ENCODE measurements at places on chromosomes 7 and 10. TPM values are rescaled to one million over a fixed set of nuclear protein-coding genes. Genes with fewer than 3 reads are reported as not detected.

GRCh38 chr10:103168438-103168837 is 24.6 kb downstream of the NT5C2 start:
- no peaks in the 10 kb centered on the region for H3K27me3 ChIP-seq
- H3K36me3 ChIP-seq, result peaks cover 36% of the 10 kb centered on the region
- DNase-seq, result no peak
- no peak overlapping the region for H3K4me3 ChIP-seq

DNA sequence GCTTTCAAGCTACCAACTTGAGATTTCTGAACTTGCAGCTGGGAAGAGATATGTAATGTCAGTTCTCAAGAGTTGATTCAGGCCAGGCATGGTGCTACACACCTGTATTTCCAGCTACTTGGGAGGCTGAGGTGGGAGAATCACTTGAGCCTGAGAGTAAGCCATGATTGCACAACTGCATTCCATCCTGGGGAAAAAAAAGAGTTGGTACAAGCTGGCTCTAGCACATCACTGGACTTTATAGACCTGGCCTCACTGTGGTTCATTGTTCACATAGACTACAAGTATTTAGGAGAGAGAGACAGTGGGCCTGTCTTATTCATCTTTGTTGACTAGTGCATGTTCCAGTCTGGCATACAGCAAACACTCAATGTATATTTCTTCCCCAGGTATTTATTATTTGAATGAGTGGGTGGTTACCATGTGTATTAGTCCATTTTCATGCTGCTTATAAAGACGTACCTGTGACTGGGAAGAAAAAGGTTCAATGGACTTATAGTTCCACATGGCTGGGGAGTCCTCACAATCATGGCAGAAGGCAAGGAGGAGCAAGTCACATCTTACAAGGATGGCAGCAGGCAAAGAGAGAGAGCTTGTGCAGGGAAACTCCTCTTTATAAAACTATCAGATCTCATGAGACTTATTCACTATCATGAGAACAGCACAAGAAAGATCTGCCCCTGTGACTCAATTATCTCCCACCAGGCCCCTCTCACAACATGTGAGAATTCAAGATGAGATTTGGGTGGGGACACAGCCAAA is 176.5 kb downstream of the PFKFB3 start:
- H3K27me3 ChIP-seq, result no peaks in the 10 kb centered on the region
- H3K27ac ChIP-seq, result no peak overlapping the region
- H3K36me3 ChIP-seq, result peaks cover 44% of the 10 kb centered on the region
- H3K4me3 ChIP-seq, result no peak overlapping the region
- H3K4me1 ChIP-seq, result peaks cover 16% of the 10 kb centered on the region
- DNase-seq, result no peak

DNA sequence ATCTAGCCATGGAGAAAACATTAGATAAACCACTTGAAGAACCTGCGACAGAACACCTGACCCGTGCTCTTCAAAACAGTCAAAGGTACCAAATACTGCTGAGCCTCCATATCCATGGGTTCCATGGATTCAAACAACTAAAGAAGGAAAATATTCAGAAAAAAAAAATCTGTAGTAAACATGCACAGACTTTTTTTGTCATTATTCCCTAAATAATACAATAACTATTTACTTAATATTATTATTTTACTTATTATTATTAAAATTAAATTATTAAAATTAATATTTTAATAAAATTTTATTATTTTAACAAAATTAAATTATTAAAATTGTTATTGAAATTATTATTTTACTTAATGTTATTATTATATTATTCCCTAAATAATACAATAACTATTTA is 101.0 kb upstream of the PDE1C start:
- H3K27me3 ChIP-seq, result no peaks in the 10 kb centered on the region
- H3K4me3 ChIP-seq, result no peak overlapping the region
- DNase-seq, result no peak
- no peaks in the 10 kb centered on the region for H3K36me3 ChIP-seq
- no peak overlapping the region for H3K27ac ChIP-seq

DNA sequence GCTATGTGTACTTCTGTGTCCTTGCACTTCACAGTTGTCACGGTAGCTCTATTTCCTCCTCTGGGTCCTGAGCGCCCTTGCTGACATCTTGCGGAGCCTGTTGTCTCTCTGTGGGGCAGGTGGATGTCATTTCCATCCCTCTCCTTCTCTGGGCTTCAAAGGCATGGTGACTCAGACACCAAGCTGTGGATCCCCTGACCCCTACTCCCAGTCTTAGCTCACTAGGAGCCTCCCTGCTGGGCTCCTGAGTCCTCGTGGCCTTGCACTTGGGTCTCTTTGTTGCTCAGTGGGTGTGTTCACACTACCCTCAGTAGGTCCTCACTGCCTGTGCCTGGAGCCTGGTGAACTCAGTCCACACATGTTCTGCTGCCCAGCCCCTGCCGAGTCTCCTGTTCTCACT is 100.3 kb upstream of the PAX2 start:
- no peaks in the 10 kb centered on the region for H3K4me1 ChIP-seq
- H3K4me3 ChIP-seq, result no peak overlapping the region
- H3K27ac ChIP-seq, result no peak overlapping the region
- DNase-seq, result no peak

GRCh38 chr7:65371468-65371867 is 2.2 kb upstream of the ZNF92 start:
- no peaks in the 10 kb centered on the region for H3K27me3 ChIP-seq
- H3K4me3 ChIP-seq, result no peak overlapping the region
- H3K36me3 ChIP-seq, result peaks cover 18% of the 10 kb centered on the region
- no peak for DNase-seq
- no peak overlapping the region for H3K27ac ChIP-seq

GRCh38 chr10:25666276-25666675 is 267.8 kb upstream of the MYO3A start:
- H3K27me3 ChIP-seq, result no peaks in the 10 kb centered on the region
- H3K4me1 ChIP-seq, result no peaks in the 10 kb centered on the region
- no peak overlapping the region for H3K4me3 ChIP-seq
- no peaks in the 10 kb centered on the region for H3K36me3 ChIP-seq

GRCh38 chr10:103829838-103830465 is 25.4 kb downstream of the SH3PXD2A start:
- no peak overlapping the region for H3K4me3 ChIP-seq
- H3K27ac ChIP-seq, result no peak overlapping the region
- no peaks in the 10 kb centered on the region for H3K36me3 ChIP-seq
- no peak for DNase-seq
- H3K27me3 ChIP-seq, result peaks cover 14% of the 10 kb centered on the region
- no peaks in the 10 kb centered on the region for H3K4me1 ChIP-seq

ZNF518A gene
- total RNA-seq, result 16.2 TPM

MCU gene
- 14.5 TPM for total RNA-seq

DNA sequence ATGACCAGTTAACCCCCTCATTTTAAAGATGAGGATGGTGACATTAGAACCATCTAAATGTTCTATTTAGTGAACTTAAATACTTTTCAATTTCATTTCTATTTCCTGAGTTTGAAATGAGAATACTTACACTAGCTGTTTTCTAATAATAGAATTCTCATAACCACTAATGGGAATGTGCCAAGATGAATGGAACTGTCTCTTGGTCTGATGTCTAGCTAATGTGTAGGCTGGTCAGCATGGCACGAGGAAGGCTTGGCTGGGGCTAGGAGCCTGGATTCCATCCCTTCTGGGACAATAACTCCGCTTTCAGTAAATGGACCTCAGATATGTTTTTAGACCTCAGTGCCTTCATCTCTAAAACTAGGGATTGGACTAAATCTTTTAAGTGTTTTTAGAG is 185.8 kb upstream of the NRP1 start:
- no peaks in the 10 kb centered on the region for H3K4me1 ChIP-seq
- peaks cover 14% of the 10 kb centered on the region for H3K27me3 ChIP-seq
- no peak for DNase-seq
- H3K4me3 ChIP-seq, result no peak overlapping the region

- peaks cover 15% of the 10 kb centered on the region for H3K27me3 ChIP-seq
- peaks cover 5% of the 10 kb centered on the region for H3K4me1 ChIP-seq
- H3K4me3 ChIP-seq, result no peak overlapping the region
These were observed 29.9 kb downstream of the CYTH3 start for GRCh38 chr7:6242561-6242960.

DNA sequence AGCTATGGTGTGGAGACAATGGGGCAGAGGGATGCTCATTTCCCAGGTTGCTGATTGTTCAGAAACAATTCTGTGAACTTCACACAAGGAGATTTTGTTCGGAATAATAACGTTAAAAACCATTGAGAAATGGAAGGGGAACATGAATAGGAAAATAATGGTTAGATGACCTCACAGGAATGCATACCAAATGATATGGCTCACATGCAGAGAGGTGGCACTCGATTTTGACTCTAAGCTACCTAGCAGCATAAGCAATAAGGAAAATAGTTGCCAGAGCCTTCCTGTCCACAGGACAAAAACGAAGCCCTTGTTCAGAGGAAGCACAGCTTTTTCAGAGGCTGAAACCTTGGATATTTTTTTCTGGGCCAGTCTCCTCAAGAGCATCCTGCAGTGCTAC is 293.1 kb downstream of the ZEB1 start:
- H3K27me3 ChIP-seq, result peaks cover 38% of the 10 kb centered on the region
- H3K36me3 ChIP-seq, result no peaks in the 10 kb centered on the region
- DNase-seq, result no peak

CPA5 gene
- not detected for total RNA-seq

GRCh38 chr10:131065673-131066305 is 245.7 kb downstream of the TCERG1L start:
- no peaks in the 10 kb centered on the region for H3K4me1 ChIP-seq
- no peaks in the 10 kb centered on the region for H3K27me3 ChIP-seq
- H3K27ac ChIP-seq, result no peak overlapping the region
- no peaks in the 10 kb centered on the region for H3K36me3 ChIP-seq

- H3K4me3 ChIP-seq, result no peak overlapping the region
- no peak for DNase-seq
- no peaks in the 10 kb centered on the region for H3K4me1 ChIP-seq
- peaks cover 14% of the 10 kb centered on the region for H3K27me3 ChIP-seq
- no peaks in the 10 kb centered on the region for H3K36me3 ChIP-seq
- no peak overlapping the region for H3K27ac ChIP-seq
These were observed 5.5 kb downstream of the FOXL3 start for GRCh38 chr7:295155-296154.

DNA sequence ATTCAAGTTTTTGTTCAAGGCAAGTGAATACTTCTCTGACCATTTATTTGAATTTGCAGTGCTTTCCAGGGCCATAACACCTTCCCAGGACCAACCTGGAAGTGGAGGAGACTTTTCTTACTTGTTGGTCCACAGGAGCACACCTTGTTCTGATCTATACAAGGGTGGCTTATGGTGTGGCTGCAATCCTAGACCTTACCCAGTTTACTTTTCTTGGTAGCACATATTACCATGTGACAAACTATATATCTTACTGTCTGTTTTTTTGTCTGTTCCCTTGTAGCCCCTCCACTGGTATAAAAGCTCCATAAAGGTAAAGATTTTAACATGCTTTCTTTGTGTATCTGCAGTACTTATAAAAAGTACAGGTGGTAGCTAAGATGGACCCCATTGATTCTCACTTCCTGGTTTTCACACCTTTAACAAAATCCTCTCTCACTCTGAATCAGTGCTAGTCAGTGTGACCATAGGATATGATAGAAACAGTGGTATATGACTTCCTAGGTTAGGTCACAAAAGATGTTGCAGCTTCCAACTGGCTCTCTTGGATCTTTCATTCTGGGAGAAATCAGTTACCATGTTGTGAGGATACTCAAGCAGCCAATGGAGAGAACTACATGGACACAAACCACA is 5.6 kb upstream of the ASB4 start:
- no peaks in the 10 kb centered on the region for H3K36me3 ChIP-seq
- H3K27me3 ChIP-seq, result peaks cover 8% of the 10 kb centered on the region
- no peaks in the 10 kb centered on the region for H3K4me1 ChIP-seq
- no peak for DNase-seq
- H3K27ac ChIP-seq, result no peak overlapping the region
- H3K4me3 ChIP-seq, result no peak overlapping the region

PRRT4 gene
- total RNA-seq, result not detected

DNA sequence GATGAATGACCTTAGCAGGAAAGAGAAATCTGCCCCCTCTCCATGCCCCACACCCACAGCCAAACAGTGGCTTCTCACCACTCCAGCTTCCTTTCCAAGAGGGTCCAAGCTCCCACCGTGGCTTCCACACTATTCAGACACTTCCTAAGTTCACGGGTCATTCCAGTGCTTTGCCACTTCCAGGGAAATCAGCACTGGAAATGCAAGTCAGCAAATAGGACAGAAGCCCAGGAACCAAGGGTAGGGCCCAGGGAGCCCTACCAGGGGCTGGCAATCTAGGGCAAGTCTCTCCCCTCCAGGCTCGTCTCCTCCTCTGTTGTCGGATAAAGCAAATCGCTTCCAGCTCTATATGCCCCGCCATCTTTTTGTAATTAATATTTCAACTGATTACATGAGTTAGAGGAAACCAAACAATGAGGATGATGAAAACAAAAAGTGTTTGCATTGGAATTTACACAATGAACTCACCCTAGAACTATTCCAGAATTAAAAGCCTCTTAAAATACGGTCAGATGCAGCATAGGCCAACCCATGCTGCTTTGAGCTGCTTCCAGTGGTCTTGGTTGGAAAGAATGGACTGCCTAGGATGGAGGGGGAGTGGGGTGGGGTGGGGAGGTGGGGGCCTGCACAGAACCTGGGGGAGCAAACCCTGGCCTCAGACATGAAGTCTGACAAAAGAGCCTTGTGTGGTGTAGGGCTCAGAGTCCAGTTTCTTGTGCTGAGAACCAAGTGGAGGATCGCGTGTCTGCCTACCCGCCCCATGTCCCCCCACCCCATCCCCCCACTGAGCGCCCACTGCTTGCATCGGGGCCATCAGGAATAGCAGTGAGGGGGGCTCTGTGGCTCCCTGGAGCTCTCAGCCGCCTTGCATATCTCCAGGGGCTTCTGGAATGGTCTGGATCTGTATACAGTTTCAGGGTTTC is 74.6 kb upstream of the CPXM2 start:
- H3K27ac ChIP-seq, result no peak overlapping the region
- no peak overlapping the region for H3K4me3 ChIP-seq
- no peak for DNase-seq
- H3K27me3 ChIP-seq, result peaks cover 9% of the 10 kb centered on the region
- H3K36me3 ChIP-seq, result no peaks in the 10 kb centered on the region
- no peaks in the 10 kb centered on the region for H3K4me1 ChIP-seq

PHYHIPL gene
- total RNA-seq, result not detected

TEX47 gene
- total RNA-seq, result not detected

MRLN gene
- total RNA-seq, result not detected

GRCh38 chr7:70571403-70571934 is 560.5 kb upstream of the GALNT17 start:
- H3K4me3 ChIP-seq, result no peak overlapping the region
- H3K27ac ChIP-seq, result no peak overlapping the region
- no peak for DNase-seq
- no peaks in the 10 kb centered on the region for H3K27me3 ChIP-seq
- no peaks in the 10 kb centered on the region for H3K4me1 ChIP-seq
- H3K36me3 ChIP-seq, result no peaks in the 10 kb centered on the region

DNA sequence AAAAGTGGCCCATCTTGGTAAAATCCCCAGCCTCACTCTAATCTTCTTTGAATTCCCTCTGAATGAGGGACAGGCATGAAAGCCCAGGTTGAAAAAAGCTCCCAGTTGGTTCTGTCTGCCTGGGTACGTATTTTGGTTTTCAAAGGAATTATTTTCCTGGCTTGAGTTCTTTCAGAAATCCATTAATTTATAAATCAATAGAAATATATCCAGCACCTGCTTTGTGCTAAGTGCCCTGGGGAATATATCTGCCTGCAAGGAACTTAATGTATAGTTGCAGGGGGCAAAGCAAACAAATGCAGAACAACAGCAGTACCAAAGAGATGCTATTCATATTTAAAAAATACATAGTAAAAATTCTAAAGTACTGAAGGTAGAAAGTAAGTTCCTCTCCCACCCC is 362.7 kb downstream of the REEP3 start:
- H3K4me1 ChIP-seq, result no peaks in the 10 kb centered on the region
- H3K27ac ChIP-seq, result no peak overlapping the region
- no peaks in the 10 kb centered on the region for H3K36me3 ChIP-seq
- peaks cover 4% of the 10 kb centered on the region for H3K27me3 ChIP-seq
- DNase-seq, result no peak
- H3K4me3 ChIP-seq, result no peak overlapping the region

Measured in activated CD4-positive, alpha-beta memory T cell treated with anti-CD3 and anti-CD28 coated beads, Interleukin-2, amount 10 ng/mL, durations not matched to agents 7 days and 5 days (primary cell).